ENCODE measurements at places on chromosomes 3 and 15.
A peak's percentile ranks its signal among the peaks of the same experiment; 100 is the strongest.

DNA sequence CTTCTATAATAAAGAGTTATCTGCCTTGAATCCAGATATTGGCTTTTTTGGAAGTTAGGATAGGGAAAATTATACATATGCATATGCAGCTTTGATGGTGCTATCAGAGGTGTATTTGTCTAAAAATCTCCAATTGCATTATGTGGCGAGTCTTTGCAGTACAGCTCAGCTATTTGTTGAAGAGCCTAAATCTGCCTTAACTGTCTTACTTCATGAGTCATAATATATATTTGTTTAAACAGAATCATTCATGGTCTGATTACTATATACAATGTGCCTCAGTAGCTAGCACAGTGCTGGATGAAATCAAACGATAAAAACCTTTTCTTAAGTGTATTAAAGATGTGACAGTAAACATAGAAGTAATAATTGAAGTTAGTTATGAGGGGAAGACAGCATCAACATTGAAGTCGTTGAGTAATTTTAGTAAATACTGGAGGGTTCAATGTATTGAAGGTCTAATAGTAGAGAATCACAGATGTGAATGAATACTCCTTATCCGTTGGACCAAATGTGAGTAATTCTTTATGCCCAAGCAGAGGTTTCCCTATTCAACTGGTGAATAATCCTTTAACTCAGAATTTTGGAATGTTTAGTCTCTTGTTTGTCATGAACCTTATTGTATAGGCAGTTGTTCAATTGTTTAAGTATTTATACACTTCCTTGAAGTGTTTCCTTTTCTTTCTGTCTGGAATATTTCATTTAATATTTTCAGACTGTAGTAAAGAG, 74.8 kb upstream of the NAALADL2 start:
- DNase-seq, result peak; percentile 88

- no peak for DNase-seq
These were observed 7.0 kb downstream of the IQSEC1 start for GRCh38 chr3:13066236-13066635.

GRCh38 chr15:69462493-69463181, 10.0 kb downstream of the RPLP1 start:
- peak; percentile 98 for DNase-seq

DNA sequence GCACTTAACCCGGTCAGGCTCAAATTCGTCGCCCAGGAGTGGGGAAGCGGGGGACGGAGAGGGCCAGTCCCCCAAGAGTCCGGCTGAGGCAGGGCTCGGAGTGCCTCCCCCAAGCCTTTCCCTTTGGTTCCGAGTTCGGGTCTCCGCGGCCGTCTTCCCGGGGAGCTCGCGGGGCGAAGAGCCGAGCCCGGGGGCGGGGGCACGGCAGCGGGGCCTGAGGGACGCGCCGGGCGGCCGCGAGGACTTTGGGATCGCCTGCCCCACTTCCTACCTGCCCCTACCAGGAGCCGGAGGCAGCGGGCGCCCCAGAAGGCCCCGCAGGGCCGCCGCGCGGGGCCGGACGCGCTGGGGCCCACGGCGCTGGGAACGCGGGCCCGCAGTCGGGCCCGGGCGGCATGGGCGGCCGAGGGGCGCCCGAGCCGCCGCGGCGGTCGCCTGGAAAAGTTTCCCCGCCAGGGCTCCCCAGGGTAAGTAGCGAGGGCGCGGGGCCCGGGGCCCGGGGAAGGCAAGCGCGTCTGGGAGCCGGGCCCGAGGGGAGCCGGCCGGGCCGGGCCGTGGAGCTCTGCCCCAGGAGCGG, 2.8 kb downstream of the FURIN start:
- DNase-seq, result peak; percentile 51

DNA sequence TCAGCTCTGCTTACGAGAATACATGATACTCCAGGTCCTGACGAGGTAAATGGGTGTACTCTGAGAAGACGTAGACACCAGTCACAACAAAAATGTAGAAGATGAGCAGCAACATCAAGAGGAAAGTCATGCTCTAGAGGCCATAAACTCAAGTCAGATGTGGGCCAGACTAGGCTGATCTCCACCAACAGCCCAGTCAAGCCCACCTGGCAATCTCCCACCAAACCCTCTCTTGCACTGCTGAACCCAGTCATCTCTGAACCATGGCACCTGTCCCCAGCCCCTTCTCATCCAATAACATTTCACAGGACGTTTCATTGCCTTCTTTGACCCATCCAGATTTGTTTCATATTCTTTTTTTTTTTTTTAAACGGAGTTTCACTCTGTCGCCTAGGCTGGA, 10.8 kb upstream of the PDIA3 start:
- DNase-seq, result no peak

DNA sequence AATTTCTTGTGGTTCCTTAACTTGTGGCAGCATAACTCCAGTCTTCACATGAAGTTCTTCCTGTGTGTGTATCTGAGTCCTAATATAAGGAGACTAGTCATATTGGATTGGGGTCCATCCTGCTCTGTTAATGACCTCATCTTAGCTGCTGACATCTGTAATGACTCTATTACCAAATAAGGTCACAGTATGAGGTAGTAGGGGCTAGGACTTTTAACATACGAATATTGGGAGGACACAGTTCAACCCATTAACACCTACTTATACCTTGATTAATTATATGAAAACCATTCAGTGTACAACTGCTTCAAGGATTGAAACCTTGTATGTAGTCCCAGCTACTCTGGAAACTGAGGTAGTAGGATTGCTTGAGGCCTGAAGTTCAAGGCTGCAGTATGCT, 43.9 kb downstream of the OIP5 start:
- DNase-seq, result no peak

GRCh38 chr3:156010829-156011228, 109.5 kb upstream of the KCNAB1 start:
- DNase-seq, result peak; percentile 15

GRCh38 chr15:65411465-65412071, 11.2 kb downstream of the IGDCC4 start:
- peak; percentile 33 for DNase-seq

Measured in ELR (cell line).